ENCODE measurements at places on chromosomes 3 and 15. TPM values are rescaled to one million over a fixed set of nuclear protein-coding genes. Genes with fewer than 3 reads are reported as not detected.

RASGRP1 gene
- 4.5 TPM for total RNA-seq

PLCB2 gene
- 5.2 TPM for total RNA-seq

AHSG gene
- total RNA-seq = not detected

FSTL1 gene
- 530 TPM for total RNA-seq

GRCh38 chr15:36414670-36415069, 164.8 kb upstream of the CDIN1 start:
- no peak for DNase-seq

GRCh38 chr15:81536356-81536755, 162.3 kb upstream of the TMC3 start:
- no peak for DNase-seq

DNA sequence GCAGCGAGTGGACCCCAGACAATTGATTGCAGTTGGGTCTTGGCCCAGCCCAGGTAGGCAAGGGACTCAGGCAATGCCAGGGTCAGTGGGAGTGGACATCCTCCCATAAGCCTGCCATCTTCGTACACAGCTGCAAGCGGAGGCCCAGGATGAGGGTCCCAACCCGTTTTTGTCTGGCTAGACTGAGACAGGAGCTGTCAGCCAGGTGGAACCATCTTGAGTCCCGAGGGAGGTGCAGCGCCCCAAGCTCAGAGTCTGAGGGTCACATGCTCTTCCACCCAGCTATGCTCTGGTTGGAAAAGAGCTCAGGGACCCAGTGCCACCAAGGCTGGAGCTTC, 22.6 kb upstream of the IP6K2 start:
- DNase-seq = no peak

- peak; percentile 25 for DNase-seq
Observed at GRCh38 chr3:53195602-53196574, 34.9 kb downstream of the PRKCD start.

DNA sequence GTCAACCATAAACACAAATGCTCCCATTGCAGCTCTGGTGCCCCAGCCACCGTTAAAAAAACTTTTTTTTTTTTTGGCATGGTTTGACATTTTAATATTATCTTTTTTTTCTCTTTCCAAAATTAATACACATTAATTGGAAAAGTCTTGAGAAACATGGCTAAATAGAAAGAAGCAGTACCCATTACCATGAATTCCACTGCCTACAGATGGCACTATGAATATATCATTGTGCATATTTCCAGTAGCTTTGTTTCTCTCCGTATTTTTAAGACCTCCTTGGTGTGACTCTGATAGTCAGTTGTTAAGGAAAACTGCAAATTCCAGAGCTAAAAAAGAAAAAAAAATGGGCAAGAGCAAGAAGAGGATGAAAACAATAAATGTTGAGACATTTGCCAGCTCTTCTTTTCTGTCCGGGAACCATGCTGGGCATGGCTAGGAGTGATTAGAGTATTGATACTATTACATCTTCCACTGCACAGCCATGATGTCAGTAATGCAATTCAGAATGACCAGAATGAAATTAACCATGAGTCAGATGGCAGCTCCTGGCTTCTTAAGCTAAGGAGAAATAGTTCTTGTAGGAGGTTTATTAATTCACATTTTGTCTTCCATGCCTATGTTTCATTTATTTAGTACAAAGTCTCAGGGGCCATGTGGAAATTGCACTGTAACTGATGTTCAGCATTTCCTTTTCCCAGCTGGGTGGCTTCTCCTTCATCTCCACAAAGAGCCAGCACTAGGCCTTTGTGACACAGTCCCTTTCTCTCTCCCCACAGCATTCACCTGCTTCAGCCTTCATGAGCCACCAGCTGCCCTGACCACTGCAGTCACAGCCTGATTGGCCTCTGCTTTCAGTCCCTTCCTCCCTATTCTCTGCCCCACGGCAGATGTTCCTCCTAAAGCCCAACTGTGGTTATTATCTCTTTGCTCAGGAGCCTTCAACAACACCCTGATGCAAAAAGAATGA, 31.8 kb downstream of the SLC7A14 start:
- DNase-seq = no peak

DNA sequence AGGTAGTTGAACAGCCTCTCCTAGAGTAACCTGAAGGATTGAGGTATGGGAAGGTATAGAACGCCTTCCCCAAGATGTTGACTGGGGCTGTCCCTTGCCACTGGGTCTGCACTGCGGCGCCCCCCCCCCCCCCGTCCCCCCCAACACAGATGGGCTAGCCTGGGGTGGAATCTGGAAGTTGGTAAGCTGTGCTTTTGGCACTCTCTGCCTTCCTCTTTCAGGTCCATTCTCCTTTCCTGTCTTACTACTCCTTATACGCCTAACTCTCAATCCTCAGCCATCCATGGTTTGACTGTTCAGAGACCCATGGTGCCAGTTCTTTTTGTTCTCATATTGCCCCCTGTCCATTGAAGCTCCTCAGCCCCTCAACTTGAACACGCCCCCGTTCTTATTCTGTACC, 42.8 kb downstream of the MAP2K1 start:
- no peak for DNase-seq

All from skin of body (tissue), 3 donors.